ENCODE measurements at places on chromosomes 2 and 18.
A peak's percentile ranks its signal among the peaks of the same experiment; 100 is the strongest.

GRCh38 chr2:25977768-25978167 is 4.5 kb downstream of the KIF3C start:
- no peak for DNase-seq

- no peak for DNase-seq
Observed at GRCh38 chr18:23302851-23303527, 150.1 kb upstream of the RIOK3 start.

DNA sequence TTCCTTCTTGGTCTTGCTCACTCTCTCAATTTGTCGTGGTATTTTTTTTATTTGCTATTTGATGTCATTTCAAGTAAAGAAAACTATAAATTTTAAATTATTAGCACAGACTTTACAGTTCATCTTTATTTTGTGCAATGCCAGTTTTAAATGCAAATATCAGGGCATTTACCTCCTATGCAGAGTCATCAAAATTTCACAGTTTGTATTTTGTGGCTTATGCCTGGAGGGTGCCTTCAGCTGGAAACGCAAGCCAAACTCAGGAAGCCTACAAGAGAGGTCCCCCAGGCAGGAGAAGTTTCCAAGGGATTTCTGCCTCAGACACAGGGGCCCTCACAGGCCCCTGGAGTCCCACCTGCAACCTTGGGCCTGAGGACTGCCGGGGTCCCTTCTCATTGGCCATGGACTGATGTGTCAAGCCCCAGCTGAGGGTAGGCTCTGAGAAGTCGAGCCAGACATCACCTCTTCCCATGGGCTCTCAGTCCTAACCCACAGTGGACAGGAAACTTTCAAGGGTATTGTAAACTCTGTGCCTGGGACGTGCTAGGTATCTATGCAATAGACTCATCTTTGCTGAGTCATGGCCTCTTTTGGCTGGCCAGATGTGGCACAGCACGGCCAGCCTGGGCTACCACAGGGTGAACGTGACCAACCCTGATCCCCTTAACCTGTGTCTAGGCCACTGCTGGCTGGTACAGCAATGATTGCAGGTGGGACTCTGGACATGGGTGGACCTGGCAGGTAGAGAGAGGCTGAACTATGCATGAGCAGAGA is 236.5 kb downstream of the CELF4 start:
- DNase-seq: no peak

DNA sequence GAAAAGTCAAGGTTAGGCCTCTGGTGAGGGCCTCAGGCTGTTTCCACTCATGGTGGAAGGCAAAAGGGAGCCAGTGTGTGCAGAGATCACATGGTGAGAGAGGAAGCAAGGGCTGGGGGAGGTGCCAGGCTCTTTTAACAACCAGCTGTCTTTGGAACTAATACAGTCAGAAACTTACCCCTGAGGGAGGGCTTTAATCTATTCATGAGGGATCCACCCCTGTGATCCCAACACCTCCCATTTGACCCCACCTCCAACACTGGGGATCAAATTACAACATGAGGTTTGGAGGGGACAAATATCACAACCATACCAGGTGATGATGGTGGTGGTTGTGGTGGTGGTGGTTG is 10.9 kb downstream of the POLI start:
- no peak for DNase-seq

- DNase-seq: peak; percentile 25
Observed at GRCh38 chr18:3350566-3351527, 88.9 kb downstream of the MYL12B start.

DNA sequence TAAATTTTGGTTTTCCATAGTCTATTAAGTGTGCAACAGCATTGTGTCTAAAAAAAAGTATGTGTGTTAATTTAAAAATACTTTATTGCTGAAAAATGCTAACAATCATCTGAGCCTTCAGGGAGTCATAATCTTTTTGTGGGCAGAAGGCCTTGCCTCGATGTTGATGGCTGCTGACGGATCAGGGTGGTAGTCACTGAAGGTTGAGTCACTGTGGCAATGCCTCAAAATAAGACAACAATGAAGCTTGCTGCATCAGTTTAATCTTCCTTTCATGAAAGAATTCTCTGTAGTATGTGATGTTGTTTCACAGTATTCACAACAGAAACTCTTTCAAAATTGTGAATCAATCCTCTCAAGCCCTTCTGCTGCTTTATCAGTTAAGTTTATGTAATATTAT is 31.3 kb downstream of the HDHD2 start:
- DNase-seq: no peak

Data from LNCaP clone FGC (cell line).